Activated B cell treated with CpG ODN at 0.5 μM for 24 hours (primary cell): ENCODE measurements at places on chromosomes 12 and 14. TPM values are rescaled to one million over a fixed set of nuclear protein-coding genes. Genes with fewer than 3 reads are reported as not detected.

Gene CCDC38
- total RNA-seq, result 0.09 and 0.42 TPM in 2 replicates

Gene RASAL1
- 4.9 and 7.1 TPM in 2 replicates for total RNA-seq

Gene ZBTB39
- total RNA-seq, result 12.6 and 13.3 TPM in 2 replicates

Gene CLEC6A
- total RNA-seq, result not detected in 2 replicates

Gene PGAM5
- total RNA-seq, result 44.0 and 48.7 TPM in 2 replicates

Gene TMTC1
- not detected in 2 replicates for total RNA-seq

Gene SLC6A15
- 0.05 TPM in 1 of 2 replicates, not detected in the other for total RNA-seq

Gene R3HDM2
- 74.2 and 75.6 TPM in 2 replicates for total RNA-seq

Gene ZFYVE26
- total RNA-seq, result 40.7 and 41.1 TPM in 2 replicates

Gene TTC9
- 11.1 and 12.4 TPM in 2 replicates for total RNA-seq

Gene CKB
- 8.6 and 12.0 TPM in 2 replicates for total RNA-seq

Gene GLS2
- total RNA-seq, result 2.6 and 3.5 TPM in 2 replicates

Gene TAS2R31
- 4.3 and 5.3 TPM in 2 replicates for total RNA-seq

Gene KLRF1
- total RNA-seq, result 0.34 and 0.67 TPM in 2 replicates

Gene SMIM41
- total RNA-seq, result 0.24 TPM in 1 of 2 replicates, not detected in the other

Gene ADCY4
- 2.3 and 2.4 TPM in 2 replicates for total RNA-seq

Gene CFAP54
- 0.44 and 0.64 TPM in 2 replicates for total RNA-seq

Gene LRIG3
- not detected in 2 replicates for total RNA-seq

Gene GLTP
- 26.5 and 30.0 TPM in 2 replicates for total RNA-seq

Gene ANO4
- not detected in 2 replicates for total RNA-seq

Gene DAO
- not detected in 2 replicates for total RNA-seq

Gene ITGB7
- 137 and 139 TPM in 2 replicates for total RNA-seq

Gene RPGRIP1
- total RNA-seq, result not detected in 2 replicates

Gene C14orf119
- total RNA-seq, result 35.3 and 36.0 TPM in 2 replicates

Gene ADGRD1
- 0.46 and 0.47 TPM in 2 replicates for total RNA-seq

Gene TSPAN11
- not detected in 2 replicates for total RNA-seq

Gene NOS1
- total RNA-seq, result not detected in 2 replicates

Gene DLK1
- not detected in 2 replicates for total RNA-seq

Gene KRT77
- not detected in 2 replicates for total RNA-seq

Gene GARIN6
- total RNA-seq, result not detected in 2 replicates

Gene GDF11
- 5.2 and 6.4 TPM in 2 replicates for total RNA-seq

Gene POTEM
- 0.16 TPM in 1 of 2 replicates, not detected in the other for total RNA-seq

Gene FAM181A
- not detected in 2 replicates for total RNA-seq

Gene CLEC1A
- not detected in 2 replicates for total RNA-seq

Gene GLT8D2
- not detected in 2 replicates for total RNA-seq

Gene ERP27
- total RNA-seq, result 3.8 and 5.4 TPM in 2 replicates

Gene SLCO1B1
- not detected in 2 replicates for total RNA-seq

Gene TAS2R9
- total RNA-seq, result not detected in 2 replicates

Gene ADCY6
- total RNA-seq, result 0.37 and 0.60 TPM in 2 replicates

Gene RPL10L
- not detected in 2 replicates for total RNA-seq

Gene KERA
- total RNA-seq, result not detected in 2 replicates

Gene OASL
- total RNA-seq, result 0.86 and 1.4 TPM in 2 replicates

Gene TMEM132C
- total RNA-seq, result not detected in 2 replicates

Gene GPR68
- total RNA-seq, result 1.4 and 1.8 TPM in 2 replicates

Gene PAWR
- 50.0 and 53.1 TPM in 2 replicates for total RNA-seq

Gene CD27
- 39.3 and 43.8 TPM in 2 replicates for total RNA-seq

Gene MYH6
- total RNA-seq, result not detected in 2 replicates

Gene RBP5
- total RNA-seq, result 0.44 TPM in 1 of 2 replicates, not detected in the other

Gene OTUB2
- 0.12 TPM in 1 of 2 replicates, not detected in the other for total RNA-seq

Gene CLEC4D
- total RNA-seq, result not detected in 2 replicates

Gene RTL1
- not detected in 2 replicates for total RNA-seq

Gene AGAP2
- 17.5 and 18.5 TPM in 2 replicates for total RNA-seq

Gene CD163
- total RNA-seq, result 0.07 and 0.80 TPM in 2 replicates

Gene POU6F1
- total RNA-seq, result 20.3 and 26.2 TPM in 2 replicates
